Activated CD8-positive, alpha-beta memory T cell treated with anti-CD3 and anti-CD28 coated beads for 1 hour (primary cell): ENCODE measurements at places on chromosomes 7 and 10.

DNA sequence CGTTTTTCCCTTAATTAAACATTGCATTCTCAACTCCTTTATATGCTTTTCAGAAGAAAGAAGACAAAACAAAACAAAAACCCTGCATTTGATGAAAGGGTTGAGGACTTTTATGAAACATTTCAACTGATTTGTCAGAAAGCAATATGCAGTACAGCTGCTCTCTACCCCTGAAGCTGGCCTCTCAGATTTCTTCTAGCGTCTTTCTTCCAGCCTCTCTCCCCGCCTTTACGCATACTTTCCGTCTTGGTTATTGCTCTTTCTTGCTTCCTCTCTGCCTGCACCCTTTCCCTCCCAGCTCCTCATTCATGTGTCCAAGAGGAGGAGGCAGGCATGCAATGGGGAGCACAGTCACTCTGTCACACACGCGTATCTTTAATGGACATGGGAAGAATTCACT lies 91.0 kb upstream of the COL1A2 start:
- no peak for DNase-seq

DNA sequence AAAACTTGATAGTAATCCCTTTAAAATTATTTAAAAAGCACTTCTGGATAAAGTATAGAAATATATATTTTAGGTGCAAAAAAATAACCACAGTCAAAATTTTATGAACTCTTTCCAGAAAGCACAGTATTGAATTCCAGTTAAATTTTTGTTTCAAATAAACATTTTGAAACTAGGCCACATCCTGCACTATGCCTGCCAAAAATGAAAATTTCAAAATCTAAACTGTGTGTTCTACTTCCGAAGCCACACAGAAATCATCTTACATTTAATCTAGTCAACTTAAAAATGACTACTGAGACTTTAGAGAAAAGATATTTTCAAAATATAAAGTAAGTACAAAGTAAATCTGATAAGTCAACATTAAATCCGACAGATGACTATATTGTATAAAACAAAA lies 50.0 kb downstream of the MAGI2 start:
- DNase-seq: no peak

DNA sequence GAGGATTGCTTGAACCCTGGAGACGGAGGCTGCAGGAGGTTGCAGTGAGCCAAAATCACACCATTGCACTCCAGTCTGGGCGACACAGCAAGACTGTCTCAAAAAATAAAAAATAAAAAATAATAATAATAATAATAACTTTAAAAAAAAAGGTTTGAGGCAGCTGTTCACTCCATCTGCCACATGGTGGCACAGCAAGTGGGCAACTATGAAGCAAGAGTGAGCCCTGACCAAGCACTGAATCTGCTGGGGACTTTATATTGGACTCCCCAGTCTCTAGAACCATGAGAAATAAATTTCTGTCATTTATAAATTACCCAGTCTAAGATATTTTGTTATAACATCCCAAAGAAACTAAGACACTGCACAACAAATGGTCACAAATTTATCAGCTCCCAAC lies 14.6 kb upstream of the BRI3 start:
- DNase-seq: no peak

DNA sequence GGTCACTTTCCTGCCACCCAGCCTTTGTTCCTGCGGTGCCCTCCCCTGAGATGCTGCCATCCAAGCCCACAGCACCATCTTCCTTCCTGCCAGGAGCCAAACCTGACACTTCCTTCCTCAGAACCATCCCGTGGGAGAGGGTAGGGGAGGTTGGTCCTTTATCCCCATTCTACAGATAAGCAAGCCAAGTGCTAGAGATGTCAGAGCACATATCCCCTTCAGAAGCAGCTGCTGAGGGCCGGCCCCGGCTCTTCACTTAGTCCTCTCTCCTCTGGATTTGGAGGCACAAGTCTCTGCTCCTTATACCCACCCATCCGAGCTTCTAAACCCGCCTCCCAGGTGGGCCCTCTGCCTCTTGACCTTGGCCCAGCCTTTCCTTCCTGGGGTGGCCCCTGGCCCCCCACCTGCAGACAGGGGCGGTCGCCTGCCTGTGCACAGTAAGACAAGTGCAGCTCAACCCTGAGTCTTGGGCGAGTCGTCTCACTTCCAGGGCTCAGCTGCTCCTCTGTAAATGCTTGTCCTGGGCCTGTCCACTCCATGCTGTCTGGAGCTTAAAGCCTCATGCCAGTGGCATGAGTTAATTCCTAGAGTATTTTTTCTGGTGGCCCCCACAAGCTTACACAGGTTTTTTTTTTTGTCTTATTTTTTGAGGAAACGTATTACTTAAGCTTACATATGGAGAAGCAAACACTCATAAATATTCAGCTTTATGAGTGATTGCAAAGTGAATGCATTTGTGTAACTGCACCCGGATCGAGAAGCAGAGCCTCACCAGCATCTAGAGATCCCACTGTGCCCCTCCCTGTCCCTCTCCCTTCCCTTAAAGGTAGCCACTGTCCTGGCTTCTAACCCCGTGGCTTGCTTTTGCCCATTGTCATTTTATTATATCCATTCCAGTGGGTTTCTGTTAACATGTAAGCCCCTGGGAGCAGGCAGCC lies 125.1 kb downstream of the CDH23 start:
- no peak for DNase-seq

GRCh38 chr7:128154504-128154903 lies 86.6 kb upstream of the LEP start:
- DNase-seq: no peak

GRCh38 chr10:36606234-36606839 lies 519.1 kb upstream of the ANKRD30A start:
- no peak for DNase-seq

DNA sequence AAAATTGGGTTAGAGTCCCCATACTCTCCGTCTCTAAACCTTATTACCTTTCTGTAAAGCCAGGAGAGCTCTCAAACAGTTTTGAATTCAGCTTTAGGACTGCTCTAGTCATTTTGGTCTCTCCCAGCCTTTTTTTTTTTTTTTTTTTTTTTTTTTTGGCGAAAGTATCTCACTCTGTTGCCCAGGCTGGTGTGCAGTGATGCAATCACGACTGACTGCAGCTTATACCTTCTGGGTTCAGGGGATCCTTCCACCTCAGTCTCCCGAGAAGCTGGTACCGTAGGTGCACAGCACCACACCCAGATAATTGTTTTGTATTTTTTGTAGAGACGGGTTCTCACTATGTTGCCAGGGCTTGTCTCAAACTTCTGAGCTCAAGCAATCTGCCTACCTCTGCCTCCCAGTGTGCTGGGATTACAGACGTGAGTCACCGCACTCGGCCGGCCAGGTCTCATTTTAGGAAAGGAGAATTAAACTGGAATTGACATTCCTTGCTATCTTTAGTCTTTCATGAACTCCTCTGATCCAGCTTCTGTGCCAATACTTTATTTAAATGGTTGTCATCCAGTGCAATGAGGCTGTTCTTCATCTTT lies 31.4 kb upstream of the RSU1 start:
- no peak for DNase-seq

DNA sequence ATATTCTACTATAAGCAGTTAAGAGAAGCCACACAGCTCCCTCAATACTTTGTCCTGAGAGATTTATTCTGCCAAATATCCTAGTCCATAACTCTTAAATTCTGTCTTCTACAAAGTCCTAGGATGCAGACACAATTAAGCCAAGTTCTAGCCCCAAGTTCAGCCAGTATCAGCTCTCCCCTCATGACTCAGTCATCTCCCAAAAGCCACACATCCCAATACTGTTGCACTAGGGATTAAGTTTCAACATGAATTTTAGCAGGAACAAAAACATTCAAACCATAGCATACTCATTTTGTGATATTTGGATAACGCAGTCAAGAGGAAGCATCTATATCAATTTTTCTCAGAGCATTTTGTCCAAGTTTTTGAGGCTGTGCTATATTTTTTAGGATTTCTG lies 277.4 kb downstream of the FZD1 start:
- DNase-seq: no peak
